Uterine smooth muscle cell (primary cell): ENCODE measurements at places on chromosomes 7 and 10. TPM values are rescaled to one million over a fixed set of nuclear protein-coding genes. Genes with fewer than 3 reads are reported as not detected.

PLOD3 gene
- 100 and 110 TPM in 2 replicates for total RNA-seq

JAKMIP3 gene
- total RNA-seq = 0.11 and 0.25 TPM in 2 replicates

ZNF853 gene
- total RNA-seq = 1.2 and 3.9 TPM in 2 replicates

PLXNA4 gene
- total RNA-seq = 0.62 and 1.2 TPM in 2 replicates

FAM237B gene
- total RNA-seq = 0.12 and 0.22 TPM in 2 replicates

SPDYE16 gene
- total RNA-seq = 0.12 TPM in 1 of 2 replicates, not detected in the other

CYP26C1 gene
- 0.12 TPM in 1 of 2 replicates, not detected in the other for total RNA-seq

SPDYE2B gene
- total RNA-seq = not detected in 2 replicates
